Activated naive CD4-positive, alpha-beta T cell (primary cell): ENCODE measurements at places on chromosomes 1 and 21.

DNA sequence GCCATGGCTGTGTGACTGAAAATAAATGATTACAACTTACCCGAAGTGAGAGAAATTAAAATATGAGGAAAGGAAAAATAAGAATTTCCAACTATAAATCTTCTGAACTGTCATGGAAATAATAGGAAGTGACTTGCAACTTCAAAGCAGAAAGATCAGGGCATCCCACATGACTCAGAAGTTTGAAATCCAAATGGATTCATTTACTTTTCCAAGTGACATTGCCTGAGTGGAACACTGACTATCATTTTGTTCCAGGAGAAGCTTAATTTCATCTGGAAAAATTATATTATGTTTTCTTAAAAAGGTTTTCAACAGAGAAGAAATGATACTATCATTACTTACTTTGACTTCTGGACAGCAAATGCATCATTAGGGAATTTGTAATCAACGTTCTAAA, 110.8 kb downstream of the GREM2 start:
- no peak for DNase-seq

GRCh38 chr1:193419295-193419694, 232.9 kb upstream of the B3GALT2 start:
- DNase-seq, result no peak

DNA sequence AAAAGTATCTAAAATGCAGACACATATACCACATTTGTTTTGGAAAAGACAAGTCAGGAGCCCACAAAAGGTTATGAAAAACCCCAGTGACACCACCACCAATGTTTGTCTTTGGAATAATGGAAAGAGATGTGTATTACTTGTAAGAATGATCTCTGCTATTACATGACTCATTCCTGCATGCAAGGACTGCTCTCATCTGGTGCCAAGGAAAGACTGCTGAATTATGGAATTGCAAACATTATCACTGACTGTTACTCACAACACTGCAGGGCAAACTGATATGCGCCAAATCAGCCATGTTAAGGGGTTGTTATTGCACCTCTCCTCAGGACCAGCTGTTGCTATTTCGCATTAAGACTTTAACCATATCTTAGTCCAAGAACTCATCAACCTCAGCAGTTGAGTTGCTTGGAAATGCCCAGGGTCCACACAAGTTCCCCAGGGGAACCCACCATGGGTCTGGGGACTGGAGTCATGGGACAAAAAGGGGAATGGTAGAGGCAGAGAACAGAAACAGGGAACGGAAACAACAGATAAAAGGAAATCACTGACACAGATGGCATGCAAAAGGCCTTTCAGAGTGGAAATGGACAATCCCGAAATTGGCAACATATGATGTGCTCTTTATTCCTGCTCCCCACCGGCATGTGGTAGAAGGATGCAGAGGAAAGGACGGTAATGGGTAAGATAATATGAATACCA, 34.4 kb downstream of the CAPZB start:
- DNase-seq, result no peak

GRCh38 chr1:173476665-173477285, 360 bp upstream of the PRDX6 start:
- DNase-seq, result peak; percentile 84

- no peak for DNase-seq
These were observed 204.2 kb upstream of the RRP15 start for GRCh38 chr1:218080863-218081262.

DNA sequence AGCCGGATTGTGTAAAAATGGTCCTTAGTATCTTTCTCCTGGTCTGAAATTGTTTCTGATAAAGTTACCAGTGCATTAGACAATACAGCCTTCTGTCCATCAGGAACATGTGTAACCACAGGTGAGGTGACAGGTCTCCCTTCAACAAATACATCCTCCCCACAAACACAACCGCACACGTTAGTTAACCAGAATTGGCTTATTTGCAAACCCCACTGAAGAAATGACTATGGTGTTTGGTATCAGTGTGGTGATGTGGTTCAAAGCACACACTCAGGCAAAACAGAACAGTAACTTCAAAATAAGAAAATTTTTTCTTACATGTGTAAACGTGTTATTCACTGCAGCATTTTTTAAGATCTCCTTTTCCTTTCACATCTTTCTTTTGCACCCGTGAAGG, 517.2 kb upstream of the NR5A2 start:
- no peak for DNase-seq

DNA sequence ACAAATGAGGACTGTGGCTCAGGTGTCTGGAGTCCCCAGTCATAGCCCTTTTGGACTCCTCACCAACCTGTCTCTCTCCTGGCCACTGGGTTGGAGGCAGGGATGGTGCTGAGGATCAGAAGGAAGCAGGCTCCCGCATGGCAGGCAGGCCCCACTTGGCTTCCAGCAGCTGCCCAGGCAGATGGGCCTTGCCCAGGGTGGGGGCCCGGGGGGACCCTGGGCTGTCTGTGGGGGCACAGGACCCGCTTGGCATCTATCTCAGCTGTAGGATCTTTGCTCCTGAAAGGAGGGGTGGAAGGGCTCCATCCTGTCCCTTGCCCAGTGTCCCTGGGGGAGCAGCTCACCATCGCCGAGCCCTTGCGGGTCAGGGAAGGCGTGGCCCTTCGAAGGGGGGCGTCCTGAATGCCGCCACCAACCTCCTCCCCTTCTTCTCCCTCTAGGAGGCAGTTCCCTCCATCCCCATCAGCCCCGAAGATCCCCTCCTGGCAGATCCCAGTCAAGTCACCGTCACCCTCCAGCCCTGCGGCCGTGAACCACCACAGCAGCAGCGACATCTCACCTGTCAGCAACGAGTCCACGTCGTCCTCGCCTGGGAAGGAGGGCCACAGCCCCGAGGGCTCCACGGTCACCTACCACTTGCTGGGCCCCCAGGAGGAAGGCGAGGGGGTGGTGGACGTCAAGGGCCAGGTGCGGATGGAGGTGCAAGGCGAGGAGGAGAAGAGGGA, 154.5 kb downstream of the PEX14 start:
- DNase-seq, result no peak

GRCh38 chr1:158163000-158163947, 17.4 kb upstream of the CD1D start:
- DNase-seq, result no peak

DNA sequence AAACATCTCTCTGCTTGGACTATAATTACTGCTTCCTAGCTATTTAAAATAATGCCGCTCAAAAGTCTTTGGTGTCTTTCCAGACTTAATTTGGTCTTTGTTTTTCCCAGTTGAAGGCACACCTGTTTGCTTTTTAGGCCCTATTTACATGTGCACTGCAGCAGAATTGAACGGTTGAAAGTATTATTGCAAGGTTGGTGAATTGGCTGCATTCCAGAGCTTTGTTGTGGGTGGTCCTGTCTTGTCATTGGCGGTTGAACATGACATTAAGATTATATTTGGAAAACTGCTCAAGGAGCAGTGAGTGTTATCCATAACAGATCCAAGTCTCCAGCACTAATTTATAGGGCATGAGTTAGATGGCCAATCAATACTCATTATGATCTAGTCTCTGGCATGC, 656.3 kb downstream of the PTPRC start:
- no peak for DNase-seq

GRCh38 chr1:89888480-89889322, 67.9 kb downstream of the LRRC8D start:
- DNase-seq, result no peak

GRCh38 chr1:81183553-81183952, 617.2 kb upstream of the ADGRL2 start:
- no peak for DNase-seq
